ENCODE measurements at places on chromosomes 6 and 20. TPM values are rescaled to one million over a fixed set of nuclear protein-coding genes. Genes with fewer than 3 reads are reported as not detected.

Gene CNR1
- total RNA-seq, result 0.84 TPM

- DNase-seq, result peak; percentile 0
Measured at GRCh38 chr20:14700639-14700960, 363.2 kb upstream of the FLRT3 start.

GRCh38 chr6:36432151-36432671, 10.4 kb downstream of the PXT1 start:
- peak; percentile 67 for DNase-seq

- no peak for DNase-seq
Measured at GRCh38 chr6:27359231-27359630, 29.3 kb upstream of the ZNF391 start.
